ENCODE measurements at places on chromosomes 12 and 14. TPM values are rescaled to one million over a fixed set of nuclear protein-coding genes. Genes with fewer than 3 reads are reported as not detected.

DNA sequence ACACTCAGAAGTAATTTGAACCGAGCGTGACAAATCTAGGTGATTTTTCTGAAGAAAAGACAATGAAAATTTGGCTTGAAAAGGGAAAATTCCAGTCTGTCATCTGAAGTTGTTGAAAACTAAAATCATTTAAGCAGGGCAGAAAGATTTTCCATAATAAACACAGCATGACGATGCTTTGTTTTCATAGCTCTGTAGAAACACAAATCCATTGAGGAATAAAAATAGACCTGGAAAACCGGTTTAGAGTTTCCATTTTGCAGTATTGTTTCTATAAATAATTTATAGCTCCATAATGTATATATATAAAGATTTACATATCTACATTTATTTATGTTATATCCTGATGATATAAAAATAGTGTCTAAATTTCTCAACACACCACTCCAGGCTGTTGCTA lies 1918.5 kb upstream of the FLRT2 start:
- H3K36me3 ChIP-seq = no peaks in the 10 kb centered on the region
- peaks cover 3% of the 10 kb centered on the region for H3K4me1 ChIP-seq
- DNase-seq = no peak
- H3K27me3 ChIP-seq = no peaks in the 10 kb centered on the region
- H3K4me3 ChIP-seq = no peak overlapping the region

The ANKRD33 gene
- 0.46 TPM for total RNA-seq

The CCDC196 gene
- total RNA-seq = not detected

GRCh38 chr12:56361487-56362129 lies 1.0 kb downstream of the APOF start:
- H3K27ac ChIP-seq = no peak overlapping the region
- H3K36me3 ChIP-seq = no peaks in the 10 kb centered on the region
- DNase-seq = peak; percentile 43
- H3K4me3 ChIP-seq = no peak overlapping the region

GRCh38 chr14:93536945-93537344 lies 106.2 kb downstream of the UNC79 start:
- H3K4me1 ChIP-seq = no peaks in the 10 kb centered on the region
- no peak overlapping the region for H3K27ac ChIP-seq
- DNase-seq = peak; percentile 68
- H3K36me3 ChIP-seq = no peaks in the 10 kb centered on the region
- H3K27me3 ChIP-seq = no peaks in the 10 kb centered on the region
- H3K4me3 ChIP-seq = no peak overlapping the region

DNA sequence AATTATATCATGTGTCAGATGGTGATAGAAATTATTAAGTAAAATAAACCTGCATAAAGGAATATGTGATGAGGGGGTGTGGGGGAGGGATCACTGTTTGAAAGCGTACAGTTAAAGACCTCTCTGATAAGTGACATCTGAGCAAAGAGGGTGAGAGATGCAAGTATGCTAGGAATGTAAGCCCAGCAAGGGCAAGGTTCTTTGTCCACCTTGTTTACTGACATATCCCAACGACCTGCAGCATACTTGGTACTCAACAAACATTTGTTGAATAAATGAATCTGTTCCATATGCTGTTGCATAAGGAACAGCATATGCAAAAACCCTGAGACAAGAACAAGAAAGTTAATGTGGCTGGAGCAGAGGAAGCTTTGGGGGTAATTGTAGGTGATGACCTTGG lies 12.0 kb upstream of the MDM1 start:
- peaks cover 4% of the 10 kb centered on the region for H3K4me1 ChIP-seq
- H3K36me3 ChIP-seq = no peaks in the 10 kb centered on the region
- no peak overlapping the region for H3K4me3 ChIP-seq
- no peaks in the 10 kb centered on the region for H3K27me3 ChIP-seq

- H3K27ac ChIP-seq = no peak overlapping the region
- DNase-seq = peak; percentile 77
- H3K36me3 ChIP-seq = no peaks in the 10 kb centered on the region
- no peaks in the 10 kb centered on the region for H3K27me3 ChIP-seq
Measured at GRCh38 chr12:131327521-131328488, 374.1 kb downstream of the ADGRD1 start.

- H3K36me3 ChIP-seq = no peaks in the 10 kb centered on the region
- H3K4me3 ChIP-seq = no peak overlapping the region
- no peak for DNase-seq
- no peak overlapping the region for H3K27ac ChIP-seq
- no peaks in the 10 kb centered on the region for H3K4me1 ChIP-seq
Measured at GRCh38 chr14:96903444-96904023, 106.4 kb downstream of the VRK1 start.

- peaks cover 15% of the 10 kb centered on the region for H3K4me1 ChIP-seq
- no peaks in the 10 kb centered on the region for H3K36me3 ChIP-seq
Measured at GRCh38 chr12:45670346-45671065, 59.0 kb upstream of the ARID2 start.

The ANKRD13A gene
- total RNA-seq = 32.8 TPM

GRCh38 chr12:103881261-103881660 lies 40.2 kb upstream of the NT5DC3 start:
- DNase-seq = no peak
- no peaks in the 10 kb centered on the region for H3K27me3 ChIP-seq
- no peak overlapping the region for H3K27ac ChIP-seq

GRCh38 chr14:68890173-68890931 lies 88.8 kb downstream of the ACTN1 start:
- no peaks in the 10 kb centered on the region for H3K4me1 ChIP-seq
- H3K36me3 ChIP-seq = peaks cover 99% of the 10 kb centered on the region
- DNase-seq = no peak
- no peaks in the 10 kb centered on the region for H3K27me3 ChIP-seq
- H3K4me3 ChIP-seq = no peak overlapping the region
- no peak overlapping the region for H3K27ac ChIP-seq

The ANG gene
- total RNA-seq = 20.1 TPM

The PLXNC1 gene
- total RNA-seq = 1.6 TPM

DNA sequence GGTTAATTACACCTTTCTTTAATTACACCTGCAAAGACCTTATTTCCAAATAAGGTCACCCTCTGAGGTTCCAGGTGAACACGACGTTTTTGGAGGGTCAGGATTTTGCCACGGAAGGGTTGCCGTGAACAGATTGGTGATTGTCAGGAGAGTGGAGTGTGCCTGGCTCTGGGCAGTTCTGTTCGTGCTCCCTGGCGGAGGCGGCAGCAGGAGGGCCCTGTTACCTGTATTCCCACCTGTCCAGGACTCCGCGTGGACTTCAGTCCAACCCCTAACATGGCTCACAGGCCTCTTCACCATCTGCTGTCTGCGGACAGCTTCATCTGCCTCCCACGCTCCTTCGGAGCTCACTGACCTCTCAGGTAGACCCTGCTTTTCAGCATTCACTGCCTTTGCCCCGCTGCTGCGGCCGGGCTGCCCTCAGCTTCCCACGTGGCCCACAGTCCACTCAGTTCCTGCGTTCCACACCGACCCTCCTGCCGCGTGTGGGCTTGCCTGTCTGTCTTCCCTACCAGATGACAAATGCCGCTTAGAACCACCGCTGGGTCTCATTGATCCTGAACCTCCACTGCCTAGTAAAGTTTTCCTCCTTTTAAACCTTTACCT lies 187.5 kb upstream of the DIO3 start:
- H3K27ac ChIP-seq = no peak overlapping the region
- peaks cover 17% of the 10 kb centered on the region for H3K27me3 ChIP-seq
- no peak for DNase-seq
- no peaks in the 10 kb centered on the region for H3K4me1 ChIP-seq
- H3K36me3 ChIP-seq = no peaks in the 10 kb centered on the region

DNA sequence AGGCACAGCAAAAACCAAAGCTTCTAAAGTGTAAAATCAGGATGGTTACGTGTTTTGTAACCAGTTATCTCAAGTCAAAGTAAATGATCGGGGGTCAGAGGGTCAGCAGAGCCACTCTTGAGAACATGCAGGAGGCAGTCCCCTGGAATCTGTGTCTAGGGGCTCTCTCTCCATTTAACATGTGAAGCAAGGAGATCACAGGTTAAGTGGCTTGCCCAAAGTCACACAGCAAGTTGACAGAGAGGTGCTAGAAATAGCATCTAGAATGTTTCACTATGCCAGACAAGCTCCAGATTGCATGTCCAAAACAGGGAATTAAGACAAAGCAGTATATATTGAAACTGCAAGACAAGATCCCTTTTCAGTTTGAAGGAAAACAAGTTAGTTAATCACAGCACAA lies 33.4 kb downstream of the PPTC7 start:
- H3K4me3 ChIP-seq = no peak overlapping the region
- H3K27me3 ChIP-seq = no peaks in the 10 kb centered on the region
- H3K27ac ChIP-seq = no peak overlapping the region
- H3K4me1 ChIP-seq = peaks cover 7% of the 10 kb centered on the region

DNA sequence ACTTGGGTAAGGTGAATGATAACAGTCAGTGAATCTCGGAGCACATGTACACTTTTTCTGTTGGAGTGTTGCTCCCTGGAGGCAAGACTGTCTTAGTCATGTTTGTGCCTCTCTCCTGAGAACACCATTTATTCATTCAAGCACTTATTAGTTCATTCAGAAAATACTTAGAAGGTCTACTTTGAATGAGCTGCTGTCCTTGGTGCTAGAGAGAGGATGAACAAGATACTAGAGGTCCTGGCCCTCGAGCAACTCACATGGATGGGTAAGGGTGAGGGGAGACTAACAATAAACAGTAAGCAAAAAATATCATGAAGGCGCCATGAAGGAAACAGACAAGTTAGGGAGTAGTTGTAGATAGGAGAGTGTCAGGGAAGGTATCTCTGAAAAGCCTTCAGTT lies 17.1 kb upstream of the SAMD4A start:
- no peaks in the 10 kb centered on the region for H3K4me1 ChIP-seq
- H3K4me3 ChIP-seq = no peak overlapping the region
- DNase-seq = no peak
- no peaks in the 10 kb centered on the region for H3K36me3 ChIP-seq
- no peak overlapping the region for H3K27ac ChIP-seq

The ITGB7 gene
- 1.6 TPM for total RNA-seq
